Right cardiac atrium (tissue), 5 donors: ENCODE measurements at places on chromosomes 6 and 20. TPM values are rescaled to one million over a fixed set of nuclear protein-coding genes. Genes with fewer than 3 reads are reported as not detected.

GRCh38 chr20:17852323-17852722 lies 116.3 kb downstream of the SNX5 start:
- DNase-seq: no peak

DNA sequence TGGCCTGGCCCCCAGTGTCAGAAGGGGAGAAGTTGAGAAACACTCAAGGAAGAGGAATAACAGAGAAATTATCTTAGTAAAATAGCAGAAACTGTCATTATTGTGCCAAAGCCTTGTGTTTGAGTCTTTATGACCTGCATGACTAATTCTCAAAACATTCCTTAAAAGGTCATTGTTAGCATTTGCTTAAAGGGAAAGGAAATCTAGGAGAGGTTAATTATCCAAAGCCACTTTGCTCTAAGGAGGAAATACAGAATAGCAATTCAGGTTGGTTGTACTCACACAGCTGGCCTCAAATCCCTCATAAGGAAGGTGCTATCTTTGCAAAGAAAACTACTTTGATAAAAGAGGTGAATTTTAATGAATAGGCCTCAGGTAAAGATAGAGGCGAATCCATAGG lies 516.7 kb downstream of the CBLN4 start:
- DNase-seq: no peak

- DNase-seq: no peak
Measured at GRCh38 chr6:21999012-21999528, 297.8 kb downstream of the PRL start.

DNA sequence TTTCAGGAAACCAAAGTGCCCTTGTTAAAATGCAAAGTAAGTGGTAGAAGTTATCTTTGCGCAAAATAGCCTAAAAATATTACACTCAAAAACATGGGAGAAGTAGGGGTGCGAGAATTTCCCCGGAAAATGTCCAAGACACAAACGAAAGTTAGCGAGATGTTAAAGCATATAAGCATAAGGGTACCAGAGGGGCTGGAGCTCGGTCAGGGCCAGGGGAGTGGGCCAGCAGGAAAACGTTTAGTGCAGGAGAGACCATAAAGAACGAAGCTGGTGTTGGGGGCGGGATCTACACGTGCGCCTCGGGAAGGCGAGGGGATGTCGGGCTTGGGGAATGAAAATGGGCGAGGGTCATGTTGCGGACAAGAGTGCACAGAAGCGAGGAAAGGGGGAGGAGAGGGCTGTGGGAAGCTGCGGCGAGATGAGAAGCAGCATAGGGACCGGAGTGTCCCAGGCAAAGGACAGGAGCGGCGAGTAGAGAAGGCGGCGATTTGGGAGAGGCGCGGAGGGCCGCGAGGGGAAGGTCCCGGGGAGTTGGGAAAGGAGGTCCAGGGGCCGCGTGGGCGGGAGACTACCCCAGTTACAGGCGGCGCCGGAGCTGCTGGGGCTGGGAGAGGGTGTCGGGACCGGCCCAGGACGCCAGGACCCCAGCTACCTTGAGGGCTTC lies 600 bp downstream of the XPO5 start:
- no peak for DNase-seq

GRCh38 chr6:28553384-28553985 lies 27.8 kb downstream of the GPX5 start:
- no peak for DNase-seq

DNA sequence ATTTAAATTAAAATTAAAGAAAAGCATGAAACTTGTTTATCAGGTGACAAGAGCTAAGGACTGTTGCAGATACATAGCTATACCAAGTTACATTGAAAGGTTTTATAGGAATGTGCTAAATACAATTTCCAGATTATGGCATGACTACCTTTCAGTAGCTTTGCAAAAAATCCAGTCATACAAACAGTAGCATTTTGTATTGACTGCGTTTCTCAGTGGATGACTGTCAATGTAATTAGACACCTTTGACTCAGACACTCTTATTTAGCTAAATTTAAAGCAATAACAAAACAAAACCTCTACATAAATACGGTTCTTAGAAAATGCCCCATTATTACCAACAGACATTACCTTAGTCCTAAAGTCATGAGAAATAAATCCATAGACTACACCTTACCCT lies 275.8 kb upstream of the RUNX2 start:
- no peak for DNase-seq

GRCh38 chr6:34305982-34306708 lies 57.3 kb upstream of the SMIM29 start:
- DNase-seq: peak; percentile 48

DNA sequence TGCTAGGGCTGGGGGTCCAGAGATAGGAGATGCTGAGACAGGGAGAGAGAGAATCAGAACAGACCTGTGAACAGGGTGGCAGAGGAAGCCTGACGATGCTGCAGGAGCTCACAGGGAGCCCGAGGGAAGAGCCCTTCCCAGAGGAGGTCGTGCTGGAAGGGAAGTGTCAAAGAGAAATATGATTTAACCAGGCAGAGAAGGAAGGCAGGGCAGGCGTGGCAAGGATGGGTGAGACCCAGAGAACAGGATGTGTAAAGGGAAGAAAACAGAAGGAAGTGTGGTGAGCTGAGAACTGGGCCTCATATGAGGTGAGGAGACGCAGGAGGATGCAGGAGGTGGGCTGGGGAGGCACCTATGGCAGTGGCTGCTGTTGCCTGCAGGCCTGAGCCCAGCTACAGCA lies 105.6 kb downstream of the ZDHHC14 start:
- no peak for DNase-seq

GRCh38 chr6:6736791-6737654 lies 148.5 kb downstream of the LY86 start:
- DNase-seq: peak; percentile 94

DNA sequence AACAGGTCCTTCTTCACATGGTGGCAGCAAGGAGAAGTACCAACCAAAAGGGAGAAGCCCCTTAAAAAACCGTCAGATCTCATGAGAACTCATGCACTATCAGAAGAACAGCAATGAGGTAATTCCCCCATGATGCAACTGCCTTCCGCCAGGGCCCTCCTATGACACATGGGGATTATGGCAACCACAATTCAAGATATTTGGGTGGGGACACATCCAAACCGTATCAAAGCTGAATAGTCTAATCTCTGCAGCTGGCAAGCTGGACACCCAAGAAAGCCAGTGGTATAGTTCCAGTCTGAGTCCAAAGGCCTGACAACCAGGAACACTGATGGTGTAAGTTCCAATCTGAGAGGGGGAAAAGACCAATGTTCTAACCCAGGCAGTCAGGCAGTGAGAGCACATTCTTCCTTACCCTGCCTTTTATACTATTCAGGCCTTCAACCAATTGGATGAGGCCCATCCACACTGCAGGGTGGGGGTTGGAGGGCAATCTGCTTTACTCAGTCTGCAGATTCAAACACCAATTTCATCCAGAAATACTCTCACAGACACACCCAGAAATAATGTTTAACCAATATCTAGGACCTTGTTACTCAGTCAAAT lies 17.9 kb upstream of the CNKSR3 start:
- DNase-seq: no peak

DNA sequence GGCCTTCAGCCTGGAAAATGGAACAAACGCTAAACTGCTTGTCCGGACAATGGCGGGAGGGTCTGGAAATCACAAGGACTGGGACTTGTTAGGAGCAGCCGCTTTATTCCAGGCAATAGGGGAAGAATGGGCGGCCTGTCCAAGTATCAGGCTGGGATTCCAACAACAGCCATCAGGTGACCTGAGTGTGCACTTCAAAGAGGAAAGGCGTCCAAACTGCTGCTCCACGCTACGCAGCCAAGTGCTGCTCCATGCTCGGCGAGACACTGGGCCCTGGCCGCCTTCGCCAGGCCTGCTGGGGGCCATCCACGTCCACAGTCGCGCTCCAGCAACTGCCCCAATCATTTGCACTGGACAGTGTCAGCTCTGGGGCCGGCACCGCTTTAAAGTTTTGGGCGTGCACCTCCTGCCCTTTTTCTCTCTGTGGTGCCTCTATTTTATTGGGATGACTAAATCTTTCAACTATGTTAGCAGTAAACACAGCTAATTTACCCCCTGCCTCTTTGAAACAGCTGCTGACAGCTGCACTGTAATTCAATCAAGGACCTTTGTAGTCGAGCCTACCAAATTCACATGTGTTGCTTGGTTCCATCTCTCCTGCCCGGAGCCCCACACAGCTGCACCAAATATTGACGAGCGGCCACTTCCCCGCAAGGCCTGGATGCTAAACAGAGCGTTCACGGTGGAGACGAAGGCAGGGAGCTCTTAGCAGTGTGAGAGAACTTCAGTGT lies 98.3 kb downstream of the BMP7 start:
- peak; percentile 72 for DNase-seq

DNA sequence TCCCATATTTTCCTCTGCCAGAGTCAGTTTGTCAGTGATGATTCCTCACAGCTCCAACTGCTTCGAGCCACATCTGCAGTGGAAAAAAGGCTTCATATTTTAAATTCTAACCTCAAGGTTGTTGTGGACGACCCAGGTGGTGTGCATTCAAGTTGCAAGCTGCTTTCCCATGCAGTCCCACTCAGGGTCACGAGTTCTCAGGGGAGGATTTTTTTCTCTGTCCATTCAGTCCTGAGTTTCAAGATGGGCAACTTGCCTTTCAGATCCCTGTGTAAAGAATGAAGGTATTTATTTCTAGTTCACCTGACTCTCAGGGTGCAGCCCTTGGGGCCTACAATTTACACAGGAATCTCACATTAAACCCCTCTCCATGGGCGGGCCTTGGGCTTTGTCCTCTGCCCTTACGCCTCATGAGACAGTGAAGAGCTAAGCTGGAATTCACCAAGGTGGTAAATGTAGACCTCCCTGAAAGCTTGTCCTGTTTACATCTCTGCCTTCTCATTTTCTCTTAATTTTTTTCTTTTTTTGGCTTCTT lies 65.9 kb downstream of the TPD52L1 start:
- no peak for DNase-seq

- no peak for DNase-seq
Measured at GRCh38 chr6:1536526-1537429, 72.9 kb upstream of the FOXC1 start.

GRCh38 chr20:49701241-49701790 lies 12.4 kb downstream of the B4GALT5 start:
- no peak for DNase-seq

The PTK6 gene
- total RNA-seq: 0.15 TPM

The CCN2 gene
- 65.3 TPM for total RNA-seq

The EEF1E1 gene
- total RNA-seq: 12.9 TPM

The DEF6 gene
- total RNA-seq: 2.2 TPM

The SPEF1 gene
- total RNA-seq: 0.50 TPM

The PI3 gene
- not detected for total RNA-seq

The CCN6 gene
- total RNA-seq: not detected

The LBP gene
- total RNA-seq: 6.3 TPM

The HLA-DRB5 gene
- 98.5 TPM for total RNA-seq

The TEAD3 gene
- total RNA-seq: 38.7 TPM
